ENCODE measurements at places on chromosomes 1 and 21.

DNA sequence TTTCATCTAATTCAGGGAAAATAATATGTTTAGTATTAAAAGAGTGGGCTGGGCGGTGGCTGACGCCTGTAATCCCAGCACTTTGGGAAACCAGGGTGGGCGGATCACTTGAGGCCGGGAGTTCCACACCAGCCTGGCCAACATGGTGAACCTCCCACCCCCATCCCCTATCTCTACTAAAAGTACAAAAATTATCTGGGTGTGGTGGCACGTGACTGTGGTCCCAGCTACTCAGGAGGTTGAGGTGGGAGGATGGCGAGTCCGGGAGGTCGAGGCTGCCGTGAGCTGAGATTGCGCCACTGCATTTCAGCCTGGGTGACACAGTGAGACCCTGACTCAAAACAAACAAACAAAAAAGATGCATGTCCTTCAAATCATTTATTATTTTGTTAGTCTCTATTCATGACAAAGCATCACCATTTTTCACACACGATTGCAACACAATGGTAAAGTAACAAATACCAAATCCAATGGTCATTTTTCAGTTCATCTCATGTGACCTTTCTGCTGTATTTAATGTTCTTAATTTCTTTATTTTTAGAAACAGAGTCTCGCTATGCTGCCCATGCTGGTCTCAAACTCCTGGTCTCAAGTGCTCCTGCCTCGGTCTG lies 1.0 kb downstream of the MSH4 start:
- H3K4me3 ChIP-seq = no peak overlapping the region
- H3K4me1 ChIP-seq = no peaks in the 10 kb centered on the region
- no peak for DNase-seq
- H3K27ac ChIP-seq = no peak overlapping the region
- no peaks in the 10 kb centered on the region for H3K27me3 ChIP-seq

- H3K4me3 ChIP-seq = no peak overlapping the region
- DNase-seq = no peak
- H3K36me3 ChIP-seq = no peaks in the 10 kb centered on the region
- H3K4me1 ChIP-seq = peaks cover 28% of the 10 kb centered on the region
- peak overlapping the region; percentile 66 for H3K27ac ChIP-seq
- no peaks in the 10 kb centered on the region for H3K27me3 ChIP-seq
These were observed 94.7 kb downstream of the SIK1 start for GRCh38 chr21:43331962-43332828.

- no peaks in the 10 kb centered on the region for H3K4me1 ChIP-seq
- H3K27me3 ChIP-seq = no peaks in the 10 kb centered on the region
- DNase-seq = no peak
- H3K4me3 ChIP-seq = no peak overlapping the region
- no peaks in the 10 kb centered on the region for H3K36me3 ChIP-seq
These were observed 28.5 kb upstream of the RNF2 start for GRCh38 chr1:185016880-185017279.

DNA sequence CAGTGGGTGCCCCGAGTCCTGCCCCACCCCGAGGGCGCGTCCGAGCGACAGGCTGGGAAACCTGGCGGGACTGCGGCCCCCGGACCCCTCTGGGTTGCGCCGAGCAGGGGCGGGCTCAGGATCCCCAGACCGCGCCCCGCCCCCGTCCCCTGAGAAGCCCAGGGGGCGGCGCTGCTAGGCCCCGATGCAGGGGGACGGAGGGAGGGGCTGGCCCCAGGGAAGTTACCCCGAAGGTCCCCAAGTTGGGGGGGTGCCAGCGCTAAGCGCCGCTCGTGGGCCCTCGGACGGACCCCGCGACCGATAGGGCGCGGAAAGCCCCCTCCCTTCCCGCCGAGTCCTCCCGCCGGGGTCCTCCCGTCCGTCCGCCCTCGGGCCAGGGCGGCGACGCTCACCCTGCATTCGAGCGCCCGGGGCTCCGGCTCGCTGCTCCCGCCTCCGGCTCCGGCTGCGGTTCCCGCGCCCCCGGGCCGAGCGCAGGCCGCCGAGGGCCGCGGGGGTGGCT lies 414 bp downstream of the GPR153 start:
- DNase-seq = no peak
- H3K4me3 ChIP-seq = peak overlapping the region; percentile 81
- peaks cover 49% of the 10 kb centered on the region for H3K4me1 ChIP-seq
- peak overlapping the region; percentile 75 for H3K27ac ChIP-seq
- no peaks in the 10 kb centered on the region for H3K36me3 ChIP-seq

- H3K27ac ChIP-seq = no peak overlapping the region
- no peaks in the 10 kb centered on the region for H3K4me1 ChIP-seq
- no peak overlapping the region for H3K4me3 ChIP-seq
- H3K36me3 ChIP-seq = no peaks in the 10 kb centered on the region
These were observed 35.2 kb downstream of the SLC37A1 start for GRCh38 chr21:42548687-42549406.

- no peaks in the 10 kb centered on the region for H3K27me3 ChIP-seq
- no peaks in the 10 kb centered on the region for H3K36me3 ChIP-seq
- no peaks in the 10 kb centered on the region for H3K4me1 ChIP-seq
- DNase-seq = no peak
- H3K4me3 ChIP-seq = no peak overlapping the region
These were observed 68.3 kb upstream of the NFIA start for GRCh38 chr1:61013946-61014667.

DNA sequence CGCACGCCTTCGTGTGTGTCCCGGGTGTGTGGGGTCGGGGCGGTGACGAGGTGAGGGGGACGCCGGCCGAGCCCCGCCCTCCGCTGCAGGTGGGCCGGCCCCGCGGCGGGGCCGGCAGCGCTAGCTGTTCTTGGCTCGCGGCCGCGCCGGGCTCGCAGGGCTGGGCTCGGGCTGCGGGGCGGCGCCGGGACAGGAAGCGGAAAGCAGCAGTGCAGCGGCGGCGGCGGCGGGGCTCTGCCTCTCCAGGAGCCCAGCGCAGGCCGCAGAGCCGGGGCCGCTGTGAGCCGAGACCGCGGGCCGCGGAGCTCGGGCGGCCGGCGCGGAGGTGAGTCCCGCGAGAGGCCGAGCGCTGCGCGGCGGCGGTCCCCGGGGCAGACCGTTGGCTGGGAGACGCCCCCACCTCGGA lies at the start of gene VANGL1:
VANGL1 (plus strand) TSS at position 209 of the 406 bp plus-strand sequence. CDS start 9,444 bp downstream, outside the sequence.
- H3K4me3 ChIP-seq = peak within 1 kb of the TSS; percentile 83
- H3K27ac ChIP-seq = peak within 1 kb of the TSS; percentile 73
- DNase-seq = no peak
- no peaks in the 10 kb centered on the region for H3K27me3 ChIP-seq
- H3K36me3 ChIP-seq = no peaks in the 10 kb centered on the region

DNA sequence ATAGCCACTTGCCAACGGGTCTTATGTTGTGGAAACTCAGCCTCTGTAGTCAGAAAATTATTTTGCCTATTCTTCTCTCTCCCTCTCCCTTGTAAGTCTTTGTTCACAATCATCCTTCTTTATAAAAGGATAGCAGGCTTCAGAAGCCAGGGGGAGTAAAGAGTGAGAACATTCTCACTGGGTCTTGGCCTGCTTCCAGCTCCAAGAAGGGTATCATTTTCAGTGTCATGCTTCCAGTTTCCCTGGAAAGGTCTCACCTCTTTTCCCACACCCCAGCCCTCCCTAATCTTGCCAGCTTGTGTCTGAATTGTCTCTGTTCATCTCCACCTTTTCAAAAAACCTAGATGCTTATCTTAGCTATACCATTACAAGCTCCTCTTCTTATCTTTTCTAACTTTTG lies 346.2 kb upstream of the LRRC7 start:
- no peaks in the 10 kb centered on the region for H3K4me1 ChIP-seq
- no peak for DNase-seq
- H3K4me3 ChIP-seq = no peak overlapping the region
- no peaks in the 10 kb centered on the region for H3K36me3 ChIP-seq
- no peaks in the 10 kb centered on the region for H3K27me3 ChIP-seq

GRCh38 chr1:4682607-4683220 lies 28.3 kb downstream of the AJAP1 start:
- no peaks in the 10 kb centered on the region for H3K36me3 ChIP-seq
- H3K27ac ChIP-seq = no peak overlapping the region
- no peak for DNase-seq
- no peaks in the 10 kb centered on the region for H3K4me1 ChIP-seq
- no peak overlapping the region for H3K4me3 ChIP-seq

DNA sequence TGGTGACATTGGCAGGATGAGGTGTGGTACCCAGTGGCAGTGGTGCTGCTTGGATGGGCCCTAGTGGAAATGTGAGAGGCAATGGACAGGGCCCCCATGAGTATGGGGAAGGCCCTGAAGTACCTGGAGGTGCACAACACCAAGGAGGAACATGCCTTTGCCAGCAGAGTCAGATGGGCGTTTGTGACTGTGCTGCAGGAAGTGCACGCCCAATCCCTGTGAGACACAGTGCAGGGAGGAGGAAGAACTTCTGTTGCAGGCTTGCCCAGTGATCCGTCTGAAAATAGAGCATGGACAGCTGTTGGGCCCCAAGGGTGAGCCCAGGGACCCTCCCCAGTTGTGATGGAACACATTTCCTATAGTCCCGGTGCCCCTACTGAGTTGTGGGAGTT lies 42.7 kb downstream of the GJA5 start:
- H3K4me3 ChIP-seq = no peak overlapping the region

DNA sequence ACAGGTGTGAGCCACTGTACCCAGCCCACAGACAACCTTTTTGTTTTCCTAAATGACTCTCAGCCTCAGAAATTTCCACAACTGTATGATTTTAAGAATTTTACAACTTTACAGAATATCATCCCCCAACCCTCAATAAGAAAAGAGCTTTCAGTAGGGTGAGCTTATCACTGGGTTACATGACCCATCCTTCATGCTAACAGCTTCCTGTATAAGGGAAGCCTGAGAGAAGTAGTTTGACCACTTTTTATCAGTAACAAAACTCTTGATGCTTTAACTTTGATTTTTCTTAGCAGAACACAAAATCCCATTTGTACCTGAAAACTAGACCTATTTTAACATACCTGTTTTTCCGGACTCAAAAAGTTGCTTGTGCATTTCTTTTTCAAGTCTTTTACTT lies 9.7 kb upstream of the MYBPHL start:
- no peak for DNase-seq
- no peak overlapping the region for H3K27ac ChIP-seq
- no peak overlapping the region for H3K4me3 ChIP-seq
- H3K4me1 ChIP-seq = no peaks in the 10 kb centered on the region
- H3K36me3 ChIP-seq = peaks cover 12% of the 10 kb centered on the region
- H3K27me3 ChIP-seq = no peaks in the 10 kb centered on the region

DNA sequence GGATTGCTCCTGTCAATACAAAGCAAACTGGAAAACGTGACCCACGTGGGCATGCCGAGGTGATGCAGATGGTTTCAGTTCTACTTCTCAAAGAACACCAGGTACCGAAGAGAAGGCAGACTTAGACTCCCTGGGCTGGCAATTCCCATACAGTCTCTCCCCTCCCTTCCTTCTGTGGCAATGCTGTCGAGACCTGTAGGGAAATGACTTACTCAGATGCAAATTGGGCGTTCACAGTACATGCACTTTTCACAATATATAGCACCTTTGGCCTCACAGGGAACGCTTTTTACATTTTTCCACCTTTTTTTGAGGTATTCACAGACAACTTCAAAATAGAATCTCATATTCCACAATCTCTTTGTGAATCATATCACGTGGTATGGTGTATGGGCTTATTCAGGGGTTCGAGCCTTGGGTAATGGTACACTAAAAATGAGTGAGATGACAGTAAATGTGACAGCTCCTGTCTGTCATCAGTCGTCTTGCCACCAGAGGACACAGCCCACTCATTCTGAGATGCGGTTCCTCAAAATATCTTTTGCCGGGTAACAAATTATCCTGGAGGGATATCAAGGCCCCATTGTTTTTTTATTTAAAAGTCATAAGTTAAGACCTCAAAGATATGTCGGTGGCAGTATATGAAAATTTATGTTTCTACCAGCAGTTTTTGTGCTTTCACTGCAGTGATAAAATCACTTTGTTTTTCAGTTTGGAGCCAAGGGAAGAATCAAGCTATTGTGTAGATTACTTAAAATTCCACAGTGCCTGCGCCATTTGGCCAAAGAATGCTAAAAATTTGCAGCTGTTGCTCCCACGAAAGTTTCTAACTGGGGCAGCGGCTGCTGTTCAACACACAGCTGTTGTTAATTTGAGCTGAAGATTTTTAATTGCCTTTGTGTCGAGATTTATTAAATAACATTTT lies 168.4 kb downstream of the ZZZ3 start:
- peak overlapping the region; percentile 45 for H3K27ac ChIP-seq
- no peaks in the 10 kb centered on the region for H3K27me3 ChIP-seq
- no peak for DNase-seq
- H3K4me1 ChIP-seq = peaks cover 17% of the 10 kb centered on the region
- no peak overlapping the region for H3K4me3 ChIP-seq

GRCh38 chr1:109248797-109249629 lies at the start of gene CELSR2:
Gene CELSR2, plus strand, starts transcription at chr1:109249539. Its CDS starts 541 bp downstream, at chr1:109250080.
- H3K27ac ChIP-seq = peak within 1 kb of the TSS; percentile 50
- peak within 1 kb of the TSS; percentile 84 for H3K4me3 ChIP-seq
- no peaks in the 10 kb centered on the region for H3K27me3 ChIP-seq
- H3K36me3 ChIP-seq = no peaks in the 10 kb centered on the region
- no peak for DNase-seq

- no peak overlapping the region for H3K4me3 ChIP-seq
- no peak for DNase-seq
- H3K4me1 ChIP-seq = no peaks in the 10 kb centered on the region
- H3K27me3 ChIP-seq = no peaks in the 10 kb centered on the region
- peak overlapping the region; percentile 6 for H3K27ac ChIP-seq
These were observed 79.8 kb downstream of the AJAP1 start for GRCh38 chr1:4734219-4734618.

DNA sequence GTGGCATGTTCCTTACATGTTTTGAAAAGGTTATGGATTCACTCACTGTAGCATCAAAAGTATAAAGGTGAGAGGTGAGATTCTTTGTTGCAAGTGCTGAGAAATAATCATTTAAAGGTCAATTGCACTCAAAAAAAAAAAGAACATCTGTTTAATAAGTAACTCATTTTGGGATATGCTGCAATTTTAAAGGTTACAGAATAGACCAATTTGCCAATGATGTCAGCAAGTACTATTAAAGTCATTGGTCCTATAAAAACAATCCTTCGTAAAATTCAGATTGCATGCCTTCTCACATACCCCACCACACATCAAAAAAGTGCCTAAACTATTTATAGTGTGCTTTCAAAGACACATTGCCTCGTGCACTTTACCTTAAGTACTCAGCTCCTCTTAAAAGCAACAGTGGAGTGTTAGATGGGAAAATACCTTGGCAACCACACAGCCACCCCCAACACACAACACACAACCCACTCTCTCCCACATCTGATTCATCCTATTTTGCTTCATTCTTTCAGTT lies 218.2 kb upstream of the ADGRL2 start:
- H3K4me3 ChIP-seq = no peak overlapping the region
- no peak for DNase-seq
- H3K27ac ChIP-seq = no peak overlapping the region
- H3K27me3 ChIP-seq = no peaks in the 10 kb centered on the region
- no peaks in the 10 kb centered on the region for H3K4me1 ChIP-seq

GRCh38 chr1:77238462-77238861 lies 19.2 kb upstream of the PIGK start:
- no peak for DNase-seq
- no peak overlapping the region for H3K27ac ChIP-seq
- no peaks in the 10 kb centered on the region for H3K27me3 ChIP-seq
- no peaks in the 10 kb centered on the region for H3K36me3 ChIP-seq
- H3K4me3 ChIP-seq = no peak overlapping the region
- no peaks in the 10 kb centered on the region for H3K4me1 ChIP-seq
